ENCODE measurements at places on chromosomes 1 and 21.

- no peak for DNase-seq
Observed at GRCh38 chr1:155960081-155960745, 18.1 kb downstream of the ARHGEF2 start.

GRCh38 chr1:29758781-29759499 lies 522.6 kb downstream of the PTPRU start:
- no peak for DNase-seq

DNA sequence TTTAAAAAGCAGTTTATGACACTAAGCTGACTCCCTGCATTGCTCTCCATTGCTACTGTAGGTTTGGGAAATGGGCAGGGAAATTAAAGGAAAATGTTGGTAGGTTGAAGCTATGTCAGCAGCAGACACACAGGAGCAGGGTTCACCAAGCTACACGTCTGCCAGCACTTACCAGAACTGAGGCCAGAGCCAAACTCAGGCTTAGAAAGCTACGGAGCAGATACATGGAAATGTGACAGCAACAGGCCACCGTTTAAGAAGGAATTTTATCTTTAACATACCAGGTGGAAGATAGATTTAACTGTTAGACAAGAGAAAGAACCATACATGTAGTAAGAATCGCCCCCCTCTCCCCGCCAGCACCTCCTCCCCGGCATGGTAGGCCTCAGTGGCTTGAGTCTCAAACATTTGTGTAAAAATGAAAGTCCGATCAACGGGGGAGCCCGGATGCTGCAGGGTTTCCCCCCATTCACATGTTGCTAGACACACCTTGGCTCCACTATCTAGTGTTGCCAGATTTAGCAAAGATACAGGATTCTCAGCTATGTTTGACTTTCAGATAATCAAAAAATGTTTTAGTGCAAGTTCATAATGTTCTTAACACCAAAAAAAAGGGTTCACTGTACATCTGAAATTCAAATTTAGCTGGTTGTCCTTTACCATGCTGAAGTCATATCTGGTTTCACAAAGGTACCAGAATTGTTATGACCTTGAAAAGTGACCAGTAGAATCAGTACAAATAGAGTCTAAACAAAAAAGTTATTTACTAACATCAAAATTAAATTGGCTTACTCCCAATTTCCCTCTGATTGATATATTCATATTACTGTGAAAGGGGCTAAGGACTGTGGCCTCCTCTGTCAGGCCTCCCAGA lies 6.7 kb downstream of the OR2T11 start:
- DNase-seq, result no peak

GRCh38 chr21:36693489-36694030 lies 5.4 kb upstream of the SIM2 start:
- DNase-seq, result no peak

- peak; percentile 31 for DNase-seq
Observed at GRCh38 chr1:183198463-183198862, 12.4 kb downstream of the LAMC2 start.

GRCh38 chr1:205147191-205147835 lies 25.5 kb upstream of the RBBP5 start:
- no peak for DNase-seq

DNA sequence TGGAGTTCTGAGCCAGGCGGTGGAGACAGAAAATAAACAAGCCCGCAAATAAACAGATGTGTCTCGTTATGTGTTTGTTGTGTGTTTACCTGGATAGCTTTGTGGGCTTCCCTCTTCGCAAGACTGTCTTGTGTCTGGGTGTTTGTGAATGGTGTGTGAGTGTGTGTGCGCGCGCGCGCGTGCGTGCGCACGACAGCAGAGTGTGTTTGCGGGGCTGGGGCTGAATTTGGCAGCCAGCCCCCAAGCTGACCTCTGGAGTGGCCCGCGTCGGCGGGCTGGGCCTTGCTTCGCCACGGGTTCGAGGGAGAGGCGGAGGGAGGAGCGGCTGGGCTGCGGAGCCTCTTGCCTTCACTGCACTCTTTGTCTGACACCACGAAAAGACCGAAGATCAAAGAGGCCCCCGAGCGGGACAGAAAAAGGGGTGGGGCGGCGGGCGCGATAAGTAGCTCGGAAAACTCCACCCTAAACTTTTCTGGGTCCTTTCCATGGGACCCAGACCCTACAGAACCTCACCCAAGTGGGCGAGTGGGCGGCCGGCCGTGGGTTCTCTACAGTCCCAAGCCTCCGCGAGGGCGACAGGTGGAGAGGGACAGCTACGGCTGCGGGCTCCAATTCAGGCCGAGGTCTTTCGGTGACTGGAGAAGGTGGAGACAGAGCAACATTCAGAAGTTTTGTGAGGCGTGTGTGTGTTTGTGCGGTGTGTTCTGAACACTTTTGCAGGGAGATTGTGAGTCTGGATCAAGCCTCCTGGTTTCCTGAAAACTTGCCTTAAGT lies 14.5 kb downstream of the PAX7 start:
- DNase-seq, result no peak

- DNase-seq, result no peak
Observed at GRCh38 chr1:150410582-150411101, 46.7 kb downstream of the RPRD2 start.

GRCh38 chr1:177981200-177981599 lies 11.3 kb upstream of the SEC16B start:
- no peak for DNase-seq

DNA sequence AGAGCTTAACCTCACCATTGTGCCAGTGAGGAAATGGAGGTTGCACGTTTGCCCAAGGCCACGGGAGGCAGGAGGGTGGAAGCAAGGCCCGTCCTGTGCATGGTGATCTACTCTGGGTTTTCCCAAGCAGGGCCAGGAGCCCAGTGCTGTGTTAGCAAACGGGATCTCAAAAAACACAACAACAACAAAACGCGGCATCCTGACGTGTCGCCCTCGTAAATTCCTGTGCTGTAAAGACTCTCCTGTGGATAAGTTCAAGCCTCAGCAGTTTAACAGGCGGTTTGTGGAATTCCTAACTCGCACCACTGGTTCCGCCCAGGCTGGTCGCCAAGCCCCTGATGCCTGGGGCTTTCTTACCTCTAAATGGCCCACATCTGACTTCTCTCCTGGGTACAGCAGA lies 39.1 kb downstream of the TFF3 start:
- no peak for DNase-seq

- DNase-seq, result no peak
Observed at GRCh38 chr1:92711473-92712165, 73.3 kb downstream of the EVI5 start.

- DNase-seq, result peak; percentile 63
Observed at GRCh38 chr1:27643600-27644368, 8.8 kb upstream of the FGR start.

- no peak for DNase-seq
Observed at GRCh38 chr1:9869831-9870251, 40.2 kb downstream of the CTNNBIP1 start.

DNA sequence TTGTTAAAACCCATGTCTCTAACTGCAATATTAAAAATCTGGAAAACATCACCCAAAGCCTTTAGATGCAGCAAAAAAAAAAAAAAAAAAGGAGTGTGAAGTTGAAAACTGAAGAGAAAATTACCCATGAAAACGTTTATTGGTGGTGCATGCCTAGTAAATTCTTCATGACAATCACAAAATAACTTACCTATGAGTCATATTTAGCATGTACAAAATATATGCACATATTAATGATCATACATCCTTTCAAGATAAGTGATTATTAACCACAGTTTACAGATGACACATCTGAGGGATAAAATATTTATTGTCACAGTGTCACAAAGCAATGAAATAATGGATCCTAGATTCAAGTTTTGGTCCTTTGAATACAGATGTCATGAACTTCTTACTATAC lies 505.2 kb upstream of the NR5A2 start:
- no peak for DNase-seq

GRCh38 chr21:43585924-43586413 lies 73.3 kb downstream of the HSF2BP start:
- DNase-seq, result peak; percentile 67

DNA sequence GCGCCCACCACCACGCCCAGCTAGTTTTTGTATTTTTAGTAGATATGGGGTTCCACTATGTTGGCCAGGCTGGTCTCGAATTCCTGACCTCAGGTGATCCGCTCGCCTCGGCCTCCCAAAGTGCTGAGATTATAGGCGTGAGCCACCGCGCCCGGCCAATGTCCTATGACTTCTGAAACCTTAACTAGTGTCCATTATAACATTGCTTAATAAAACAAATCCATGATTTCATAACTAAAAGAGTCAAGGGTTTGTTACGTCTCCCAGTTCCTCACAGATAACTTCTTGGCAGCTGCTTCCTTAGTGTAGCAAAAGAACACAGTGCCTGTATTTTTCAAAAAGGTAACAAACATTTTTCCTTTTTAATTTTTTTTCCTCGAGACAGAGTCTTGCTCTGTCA lies 53.6 kb downstream of the FBXO42 start:
- no peak for DNase-seq

DNA sequence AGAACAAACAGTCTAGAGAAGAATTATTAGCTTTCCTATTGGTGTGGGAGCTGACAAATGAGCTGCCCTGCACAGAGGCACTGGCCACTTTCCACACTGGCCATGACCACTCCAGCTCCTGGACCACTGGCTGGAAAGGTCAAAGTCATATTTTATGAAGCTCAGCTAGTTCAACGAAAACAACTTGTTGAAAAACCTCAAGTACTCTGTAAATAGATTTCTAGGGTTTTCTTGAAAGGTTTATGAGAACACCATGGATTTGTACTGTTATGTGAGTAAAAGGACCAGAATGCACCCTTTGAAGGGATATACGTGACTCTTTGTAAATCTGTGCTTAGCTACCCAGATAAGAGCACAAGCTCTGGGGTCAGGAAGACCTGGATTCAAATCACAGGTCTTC lies 54.5 kb upstream of the FGGY start:
- DNase-seq, result no peak

GRCh38 chr1:27527890-27528817 lies 38.2 kb upstream of the WASF2 start:
- peak; percentile 35 for DNase-seq

GRCh38 chr1:115426231-115426771 lies 88.3 kb upstream of the NGF start:
- DNase-seq, result peak; percentile 88

- DNase-seq, result no peak
Observed at GRCh38 chr1:180975551-180975950, 47.1 kb downstream of the STX6 start.

GRCh38 chr1:232650418-232650817 lies 20.5 kb upstream of the SIPA1L2 start:
- no peak for DNase-seq

DNA sequence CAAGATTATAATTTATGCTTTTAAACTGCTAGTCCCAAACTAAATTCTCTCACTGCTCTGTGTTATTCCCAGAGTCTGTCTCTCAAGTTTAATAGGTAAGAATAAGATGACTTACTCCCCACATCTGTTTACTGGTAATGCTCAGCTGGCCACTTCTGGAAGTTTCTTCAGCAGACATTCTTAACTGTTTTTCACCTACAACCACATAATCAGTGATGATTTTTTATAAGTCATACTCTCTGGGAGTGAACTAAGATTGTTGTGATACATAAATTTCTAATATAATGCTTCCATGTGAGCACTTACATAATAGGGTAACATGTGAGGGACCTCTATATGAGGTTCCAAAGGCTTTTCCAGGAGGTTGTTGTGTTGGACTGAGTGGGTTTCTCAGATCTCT lies 8.7 kb downstream of the SLAMF7 start:
- DNase-seq, result no peak

DNA sequence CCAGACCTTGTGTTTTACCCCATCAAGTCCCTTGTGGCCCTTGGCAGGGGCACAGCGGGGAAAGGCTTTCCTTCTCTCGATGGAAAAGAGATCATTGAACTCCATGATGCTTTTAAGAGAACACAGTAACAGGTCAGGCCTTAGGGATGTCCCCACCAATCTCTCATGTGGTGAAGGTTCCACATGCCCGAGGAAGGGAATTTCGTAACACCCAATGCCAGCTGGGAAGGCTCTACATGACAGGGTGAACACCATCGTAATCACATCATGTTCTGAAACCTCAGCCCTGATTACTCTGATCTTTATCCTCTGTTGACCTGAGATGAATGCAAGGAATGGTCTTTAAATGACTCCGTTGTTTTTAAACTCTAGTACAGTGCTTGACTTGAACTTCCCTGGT lies 105.5 kb upstream of the SPAG17 start:
- DNase-seq, result no peak

DNA sequence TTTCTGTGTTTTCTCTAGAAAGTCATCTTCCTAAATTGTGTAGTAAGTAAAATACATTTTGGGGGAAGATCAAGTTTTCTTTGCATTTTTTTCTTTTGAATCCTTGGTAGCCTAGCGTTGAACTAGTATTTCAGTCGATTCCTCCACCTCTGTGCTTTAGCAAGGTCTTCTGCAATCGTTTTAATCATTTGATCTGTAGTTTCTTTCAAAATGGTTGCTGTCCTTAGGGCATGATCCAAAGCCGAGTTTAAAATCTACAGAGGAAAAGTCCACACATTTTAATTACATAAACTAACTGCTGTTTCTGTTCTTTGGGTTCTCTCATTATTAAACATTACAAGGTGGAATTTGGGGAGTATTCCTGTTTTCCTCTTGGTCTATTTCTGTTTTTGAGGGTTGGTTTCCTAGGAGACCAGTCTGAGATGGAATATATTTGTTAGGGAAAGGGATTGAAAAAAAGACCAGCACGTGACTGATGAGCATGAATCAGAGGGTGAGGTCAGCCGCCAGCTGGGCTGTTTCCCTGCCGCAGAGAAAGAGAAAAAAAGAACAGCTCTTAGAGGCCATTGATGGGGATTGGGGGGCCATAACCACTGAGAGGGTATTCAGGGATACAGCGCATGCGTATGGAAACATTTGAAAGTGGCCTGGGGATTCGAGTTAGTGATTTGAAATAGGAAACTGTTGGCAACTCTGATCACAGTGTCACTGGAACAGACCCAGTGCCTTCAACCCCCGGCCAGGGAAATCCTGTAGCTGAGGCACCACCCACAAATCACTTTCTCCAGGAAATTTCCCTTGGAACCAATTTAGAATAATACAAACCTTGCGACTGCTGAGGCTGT lies 40.6 kb downstream of the AKNAD1 start:
- DNase-seq, result peak; percentile 74

DNA sequence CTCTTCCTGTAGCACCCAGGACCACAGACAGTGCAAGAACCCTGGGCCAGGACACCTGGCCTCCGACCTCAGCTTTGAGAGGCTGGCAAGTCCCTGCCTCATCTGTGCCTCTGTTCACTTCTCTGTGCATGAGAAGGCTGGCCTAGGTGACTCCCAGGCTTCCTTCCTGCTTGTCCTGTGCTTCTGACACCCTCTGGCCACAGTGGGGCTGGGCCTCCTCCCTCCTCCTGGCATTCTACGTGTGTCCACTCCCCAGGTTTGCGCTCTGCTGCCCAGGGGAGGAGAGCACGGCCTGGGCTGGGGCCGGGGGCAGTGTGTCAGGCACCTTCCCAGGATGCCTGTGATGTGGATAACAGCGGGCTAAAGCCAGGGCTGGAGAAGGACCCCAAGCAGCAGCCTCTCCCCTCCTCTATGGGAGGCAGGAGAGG lies 30.3 kb upstream of the PKP1 start:
- no peak for DNase-seq

GRCh38 chr1:30610917-30611316 lies 112.5 kb downstream of the MATN1 start:
- no peak for DNase-seq

GRCh38 chr1:9593147-9593491 lies 4.4 kb downstream of the TMEM201 start:
- no peak for DNase-seq

All from left cardiac atrium (tissue), 4 donors.